ENCODE measurements at places on chromosomes 12 and 14. TPM values are rescaled to one million over a fixed set of nuclear protein-coding genes. Genes with fewer than 3 reads are reported as not detected.

PSMA6 gene
- 184 TPM for total RNA-seq

HOXC11 gene
- not detected for total RNA-seq

LHX5 gene
- not detected for total RNA-seq

ESR2 gene
- 0.16 TPM for total RNA-seq

CPSF2 gene
- total RNA-seq: 58.1 TPM

NANOG gene
- 0.16 TPM for total RNA-seq

TRHDE gene
- total RNA-seq: 1.1 TPM

CIROP gene
- total RNA-seq: not detected

Data from fibroblast of the aortic adventitia (primary cell).